Uterus (tissue), 4 donors: ENCODE measurements at places on chromosomes 3 and 15.

DNA sequence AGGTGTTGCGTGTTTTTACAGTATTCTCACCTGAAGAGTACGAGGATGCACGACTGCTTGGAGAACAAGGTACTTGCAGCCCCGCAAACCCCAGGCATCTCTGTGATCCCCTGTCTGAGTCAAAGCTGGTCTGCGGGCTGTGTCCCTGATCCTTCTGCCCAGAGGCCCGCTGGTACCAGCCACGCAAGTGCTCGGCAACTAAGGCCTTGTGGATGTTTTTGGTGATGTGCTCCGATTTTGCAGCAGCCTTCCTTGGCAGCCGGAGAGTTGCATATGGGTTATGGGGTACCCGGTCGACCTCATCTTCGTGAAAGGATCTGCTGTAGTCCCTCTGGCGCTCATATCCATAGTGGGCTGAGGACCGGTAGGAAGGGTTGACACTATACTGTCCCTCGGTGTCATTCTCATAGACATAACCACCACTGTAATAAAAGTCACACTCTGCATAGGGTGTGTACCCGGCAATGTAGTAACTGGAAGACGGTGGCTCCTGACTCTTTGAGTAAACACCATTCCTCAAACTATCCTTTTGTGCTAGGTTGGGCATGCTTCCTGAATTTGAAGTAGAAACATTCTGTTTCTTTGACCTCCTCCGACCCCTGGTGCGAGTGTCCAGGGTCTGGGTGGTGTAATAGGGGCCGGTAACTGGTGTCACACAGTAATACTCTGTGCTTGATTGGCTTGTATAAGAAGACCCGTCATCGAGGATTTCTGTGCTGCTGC is 58.6 kb upstream of the LMOD3 start:
- DNase-seq, result no peak

- DNase-seq, result no peak
Observed at GRCh38 chr3:63135367-63135766, 142.7 kb upstream of the SYNPR start.

GRCh38 chr15:39167164-39168058 is 413.5 kb upstream of the THBS1 start:
- no peak for DNase-seq

DNA sequence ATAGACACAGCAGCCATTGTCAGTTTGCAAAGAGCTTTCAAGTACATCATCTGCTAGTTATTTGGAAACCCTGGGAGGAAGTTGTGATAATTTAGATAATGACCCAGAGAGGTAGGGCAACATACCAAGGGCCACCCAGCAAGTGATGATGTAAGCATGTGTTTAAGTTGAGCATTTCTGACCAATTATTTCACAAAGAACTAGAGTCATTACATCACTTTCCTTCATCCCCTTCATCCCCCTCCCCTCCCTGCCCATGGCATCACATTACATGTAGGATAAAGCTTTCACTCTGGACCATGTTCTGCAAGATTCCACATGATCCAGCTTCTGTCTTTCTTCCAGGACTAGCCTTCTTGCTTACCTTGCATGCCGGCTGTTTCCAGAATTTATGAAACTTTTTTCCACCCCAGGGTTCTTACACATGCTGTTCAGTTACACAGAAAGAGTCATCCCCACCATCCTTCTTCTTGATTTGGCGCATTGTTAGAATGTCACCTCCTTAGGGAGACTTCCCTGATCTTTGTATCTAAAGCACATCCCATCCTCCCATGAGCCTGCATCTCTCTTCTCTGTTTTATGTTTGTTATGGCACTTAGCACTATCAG is 71.3 kb downstream of the PTPRG start:
- no peak for DNase-seq

- DNase-seq, result no peak
Observed at GRCh38 chr3:139120086-139121056, 75.7 kb upstream of the PRR23C start.

DNA sequence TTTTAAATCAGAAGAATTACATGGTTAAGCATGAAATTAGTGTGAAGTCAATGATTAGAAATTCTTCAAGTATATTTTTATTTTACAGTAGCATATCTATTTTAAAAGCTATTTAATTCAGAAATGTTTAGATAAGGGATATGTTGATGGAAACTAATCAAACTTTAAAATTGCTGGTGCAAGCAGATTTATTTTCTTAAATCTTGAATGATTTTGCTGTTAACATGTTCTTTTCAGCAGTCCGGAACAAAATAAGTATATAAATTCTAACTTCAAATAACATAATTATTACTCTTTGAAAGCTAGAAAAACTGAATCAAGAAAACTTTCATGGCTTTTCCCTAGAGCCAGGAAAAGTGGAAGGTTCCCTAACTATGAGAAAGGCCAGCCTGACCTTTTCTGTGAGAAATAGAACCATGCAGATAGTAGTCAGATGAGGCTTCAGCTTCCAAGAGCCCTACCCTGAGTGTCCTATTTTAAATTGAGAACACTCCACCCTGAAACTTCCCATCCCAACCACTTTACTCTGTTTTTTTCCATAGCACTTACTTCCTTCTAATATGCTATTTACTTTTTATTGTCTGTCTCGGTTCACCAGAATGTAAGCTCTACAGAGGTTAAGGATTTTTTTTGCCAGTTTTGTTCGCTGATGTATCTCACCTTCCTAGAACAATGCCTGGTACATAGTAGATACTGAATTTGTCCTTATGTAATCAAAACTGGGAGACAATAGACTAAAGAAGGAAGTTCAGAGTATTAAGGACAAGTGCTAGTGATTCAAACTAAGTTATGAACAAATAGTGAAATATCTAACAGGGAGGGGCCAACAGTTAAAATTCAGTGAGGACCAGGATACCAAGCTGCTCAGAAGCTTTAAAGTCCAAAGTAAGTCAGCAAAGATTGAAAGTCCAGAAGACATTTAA is 66.8 kb downstream of the CD200R1L start:
- DNase-seq, result no peak

DNA sequence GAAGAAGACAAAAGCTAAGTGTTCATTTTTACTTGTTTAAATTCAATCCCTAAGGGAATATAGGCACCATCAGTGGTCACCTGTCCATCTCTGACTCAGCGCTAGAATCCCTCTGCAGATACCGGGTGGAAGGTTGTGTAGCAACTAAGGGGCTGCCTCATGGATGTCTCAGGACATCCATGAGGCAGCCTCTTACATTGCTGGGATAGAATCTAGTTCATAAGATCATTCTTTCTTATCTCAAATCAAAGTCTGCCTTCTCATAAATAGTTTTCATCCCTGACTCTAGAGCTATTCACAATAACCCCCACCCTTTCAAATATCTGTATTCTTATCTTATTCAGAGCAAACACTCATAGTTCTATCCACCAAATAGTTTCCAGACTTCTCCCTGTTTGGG is 38.1 kb downstream of the HSPBAP1 start:
- no peak for DNase-seq

DNA sequence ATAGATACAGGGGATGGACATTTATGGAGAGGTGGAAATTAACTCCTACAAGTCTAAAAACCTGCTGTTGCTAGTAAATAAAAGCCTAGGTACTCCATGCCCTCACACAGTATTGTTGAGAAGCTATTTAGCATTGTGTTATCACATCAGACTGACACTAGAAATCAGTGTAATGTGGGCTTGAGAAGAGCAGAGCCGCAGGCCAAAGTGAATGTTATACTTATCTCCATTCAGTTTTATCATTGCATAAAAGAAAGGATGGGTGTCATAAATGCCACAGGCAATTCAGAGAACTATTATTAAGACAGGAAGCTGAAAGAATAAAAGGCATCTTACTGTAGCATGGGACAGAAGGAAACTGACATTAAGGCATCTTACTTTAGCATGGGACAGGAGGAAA is 13.7 kb upstream of the ISLR start:
- no peak for DNase-seq

- no peak for DNase-seq
Observed at GRCh38 chr15:36658898-36659639, 79.6 kb downstream of the CDIN1 start.

DNA sequence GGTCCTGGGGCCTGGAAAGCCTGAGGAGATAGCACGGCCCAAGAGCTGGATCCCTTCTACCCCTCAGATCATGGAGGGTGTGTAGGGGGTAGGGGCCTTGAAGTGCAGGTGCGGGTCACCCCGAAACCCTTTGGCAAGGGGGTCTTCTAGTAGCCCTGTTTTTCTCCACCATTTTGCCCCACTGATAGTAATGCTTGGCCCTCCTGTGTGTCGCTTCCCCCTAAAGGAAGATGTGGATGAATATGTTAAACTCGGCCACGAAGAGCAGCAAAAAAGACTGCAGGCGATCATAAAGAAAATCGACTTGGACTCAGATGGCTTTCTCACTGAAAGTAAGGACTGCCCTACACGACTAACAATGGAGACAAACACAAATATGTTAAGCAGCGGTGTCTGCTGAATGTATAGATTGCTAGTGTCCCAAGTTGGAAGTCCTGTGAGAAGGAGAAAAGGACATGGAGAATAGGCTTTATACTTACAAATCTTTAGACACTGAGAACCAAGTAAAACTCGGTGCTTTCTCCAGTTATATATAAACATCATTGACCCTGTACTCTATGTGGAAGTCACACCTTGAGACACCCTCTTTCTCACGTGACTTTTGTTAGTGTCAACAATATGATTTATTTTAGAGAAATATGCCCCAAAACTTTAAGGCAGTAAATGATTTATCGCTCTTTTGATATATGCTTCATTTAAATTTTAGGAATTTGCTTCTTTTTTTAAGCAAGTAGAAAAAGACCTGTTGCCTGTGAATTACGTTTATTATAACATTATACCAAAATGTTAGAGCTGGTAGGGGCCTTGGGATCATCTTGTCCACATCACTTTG is 802 bp downstream of the RCN2 start:
- DNase-seq, result no peak

DNA sequence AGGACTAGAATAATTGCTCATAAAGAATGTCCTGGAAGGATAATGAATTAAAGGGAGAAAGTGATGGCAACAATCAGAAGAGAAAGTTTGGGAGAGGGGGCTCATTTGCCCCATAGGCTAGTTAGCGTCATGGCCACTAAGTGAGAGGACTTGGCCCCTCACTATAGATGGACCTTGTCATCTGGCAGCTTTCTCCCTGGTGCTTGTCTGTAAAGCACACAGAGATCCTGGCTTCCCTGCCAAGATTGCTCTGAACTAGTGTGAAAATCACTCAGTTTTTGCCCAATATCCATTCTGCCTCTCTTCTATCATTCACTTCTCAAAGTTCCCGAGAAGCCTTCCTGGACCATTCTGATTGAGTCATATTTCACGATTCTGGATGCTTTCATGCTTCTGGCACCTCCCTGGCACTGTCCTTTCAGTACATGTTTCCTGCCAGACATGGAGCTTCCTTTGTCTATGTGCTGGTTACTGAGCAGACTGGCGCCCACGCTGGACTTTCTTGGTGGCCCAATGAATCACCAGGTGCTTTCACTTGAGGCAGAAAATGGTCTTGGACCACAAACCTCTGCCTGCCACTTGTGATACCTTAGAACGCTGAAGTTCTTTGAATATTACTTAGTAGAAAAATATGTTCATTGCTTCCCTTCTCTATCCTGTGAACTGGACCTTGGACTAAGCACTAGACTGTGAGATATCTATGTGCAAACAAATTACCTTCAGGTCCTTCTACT is 709.6 kb upstream of the CFAP20DC start:
- DNase-seq, result no peak

- no peak for DNase-seq
Observed at GRCh38 chr3:124383846-124384466, 346.3 kb upstream of the UMPS start.

DNA sequence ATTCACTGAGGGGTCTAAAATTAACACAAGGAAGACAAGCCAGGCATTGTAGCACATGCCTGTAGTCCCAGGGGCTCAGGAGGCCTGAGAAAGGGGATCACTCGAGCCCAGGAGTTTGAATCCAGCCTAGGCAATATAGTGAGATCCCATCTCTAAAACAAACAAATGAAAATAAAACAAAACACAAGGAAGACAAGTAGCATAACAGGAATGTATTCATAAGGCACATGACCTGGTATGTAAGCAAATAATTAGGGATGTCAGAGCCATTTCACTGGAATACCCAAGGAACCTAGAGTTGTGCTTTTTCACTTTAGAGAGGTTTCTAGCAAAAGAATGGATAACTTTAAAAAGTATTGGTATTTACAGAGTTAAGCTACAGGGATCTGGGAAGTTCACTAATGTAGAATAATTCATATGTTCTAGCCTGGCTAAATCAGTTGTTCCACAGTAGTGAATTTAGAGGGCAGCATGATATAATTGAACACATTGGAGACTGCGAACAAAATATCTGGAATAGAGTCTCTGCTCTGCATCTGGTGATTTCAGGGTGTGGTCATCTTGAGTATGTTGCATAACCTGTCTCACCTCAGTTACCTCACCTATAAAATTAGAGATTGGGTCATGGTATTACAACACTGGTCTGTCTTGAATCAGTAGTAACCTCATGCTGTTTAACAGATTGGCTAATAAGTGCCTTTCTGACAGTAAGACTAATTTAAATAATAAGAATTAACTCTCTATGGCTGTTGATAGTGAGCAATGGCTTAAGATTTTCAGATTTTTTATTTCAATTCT is 9.3 kb downstream of the GRAMD1C start:
- no peak for DNase-seq

- DNase-seq, result no peak
Observed at GRCh38 chr3:78178740-78179363, 1139.0 kb downstream of the ROBO2 start.

- no peak for DNase-seq
Observed at GRCh38 chr3:18098960-18099587, 326.1 kb downstream of the SATB1 start.

DNA sequence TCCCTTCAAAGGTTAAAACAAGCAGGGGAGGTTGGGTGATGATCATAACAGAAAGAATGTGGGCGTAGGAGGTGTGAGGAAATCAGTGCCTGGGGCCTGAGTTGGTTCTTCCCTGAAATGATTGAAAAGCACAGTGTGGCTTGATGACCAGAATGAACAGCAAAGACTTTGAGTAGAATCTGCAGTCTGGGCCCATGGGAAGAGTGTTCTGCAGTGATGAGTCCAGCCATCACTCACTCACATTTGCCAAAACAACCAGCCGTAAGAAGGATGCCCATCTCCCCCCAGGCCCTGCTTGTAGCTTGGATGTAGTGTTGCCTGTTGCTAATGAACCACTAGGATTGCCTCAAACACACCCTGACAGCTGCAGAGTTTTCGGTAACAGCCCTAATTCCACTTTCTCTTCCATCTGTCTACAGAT is 67.9 kb downstream of the VGLL3 start:
- no peak for DNase-seq

- DNase-seq, result peak; percentile 6
Observed at GRCh38 chr3:46674031-46674845, 19.2 kb downstream of the ALS2CL start.

GRCh38 chr3:149009732-149010131 is 18.4 kb downstream of the GYG1 start:
- no peak for DNase-seq

DNA sequence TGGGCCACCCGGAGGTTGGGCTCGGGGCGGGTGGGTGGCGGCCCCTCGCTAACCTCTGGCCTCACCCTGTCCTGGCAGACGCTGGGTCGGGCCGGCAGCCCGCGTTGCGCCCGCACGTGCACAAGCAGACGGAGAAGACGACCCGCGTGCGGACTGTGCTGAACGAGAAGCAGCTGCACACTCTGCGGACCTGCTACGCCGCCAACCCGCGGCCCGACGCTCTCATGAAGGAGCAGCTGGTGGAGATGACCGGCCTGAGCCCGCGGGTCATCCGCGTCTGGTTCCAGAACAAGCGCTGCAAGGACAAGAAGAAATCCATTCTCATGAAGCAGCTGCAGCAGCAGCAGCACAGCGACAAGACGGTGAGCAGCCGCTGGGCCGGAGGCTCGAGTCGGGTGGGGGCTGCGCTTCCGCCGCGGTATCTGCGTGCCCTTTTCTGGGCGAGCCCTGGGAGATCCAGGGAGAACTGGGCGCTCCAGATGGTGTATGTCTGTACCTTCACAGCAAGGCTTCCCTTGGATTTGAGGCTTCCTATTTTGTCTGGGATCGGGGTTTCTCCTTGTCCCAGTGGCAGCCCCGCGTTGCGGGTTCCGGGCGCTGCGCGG is 3.7 kb downstream of the ISL2 start:
- no peak for DNase-seq
